ENCODE measurements at places on chromosomes 7 and 10.

DNA sequence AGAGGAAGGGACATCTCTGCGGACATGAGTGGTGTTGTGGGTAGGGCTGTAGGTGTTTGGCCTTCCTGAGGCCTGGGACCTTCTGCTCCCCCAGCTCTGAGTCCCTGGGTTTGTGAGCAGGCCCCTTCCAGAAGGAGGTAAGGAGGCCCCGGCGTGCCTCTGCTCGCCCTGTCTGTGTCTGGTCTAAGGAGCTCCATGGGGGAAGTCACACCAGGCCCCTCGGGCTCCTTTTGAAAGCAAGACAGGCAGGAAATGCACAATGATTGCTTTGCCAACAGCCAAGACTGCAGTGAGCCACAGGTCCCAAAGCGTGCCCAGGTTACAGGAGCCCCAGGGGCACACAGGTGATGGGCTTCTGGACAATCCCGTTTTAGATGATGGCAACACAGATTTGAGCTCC lies 89.5 kb downstream of the FAM53B start:
- DNase-seq: no peak

DNA sequence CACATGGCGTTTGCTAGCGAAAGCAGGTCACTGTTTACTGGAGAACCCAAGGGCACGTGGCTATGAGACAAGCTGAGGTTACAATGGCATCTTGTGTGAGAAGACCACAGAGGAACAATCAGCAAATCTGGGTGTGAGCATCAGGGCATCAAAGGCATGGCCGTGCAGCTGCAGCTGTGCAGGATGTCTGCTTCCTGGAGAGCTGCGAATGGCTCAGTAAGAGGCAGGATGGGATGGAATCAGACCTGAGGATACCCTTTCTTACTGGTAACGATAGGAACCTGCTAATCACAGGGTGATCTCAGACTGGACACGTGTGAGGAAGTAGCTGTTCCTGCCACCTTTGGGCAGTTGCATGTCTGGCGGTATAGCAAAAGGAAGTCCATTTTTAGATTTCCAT lies 119.5 kb downstream of the RNF216 start:
- DNase-seq: no peak

DNA sequence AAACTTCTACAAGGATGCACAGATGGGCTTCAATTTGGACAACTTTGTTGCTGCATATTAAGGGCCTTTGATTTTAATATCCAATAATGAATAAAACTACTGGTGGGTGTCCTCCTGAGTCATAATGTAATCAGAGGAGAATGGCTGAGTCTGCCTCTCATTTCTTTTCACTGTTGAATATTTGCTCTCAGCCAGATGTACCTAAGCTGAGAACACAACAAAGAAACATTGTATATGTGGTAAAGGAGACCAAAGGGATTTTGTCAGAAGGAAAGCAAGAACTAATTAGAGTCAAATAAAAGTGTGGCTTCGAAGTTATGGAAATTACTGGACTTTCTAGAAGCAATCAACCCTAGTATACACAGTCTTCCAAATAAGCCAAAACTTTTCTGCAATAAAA lies 131.0 kb upstream of the BET1 start:
- no peak for DNase-seq

GRCh38 chr10:82210331-82210730 lies 335.3 kb downstream of the NRG3 start:
- no peak for DNase-seq

- no peak for DNase-seq
Observed at GRCh38 chr10:116694243-116694926, 48.0 kb downstream of the HSPA12A start.

DNA sequence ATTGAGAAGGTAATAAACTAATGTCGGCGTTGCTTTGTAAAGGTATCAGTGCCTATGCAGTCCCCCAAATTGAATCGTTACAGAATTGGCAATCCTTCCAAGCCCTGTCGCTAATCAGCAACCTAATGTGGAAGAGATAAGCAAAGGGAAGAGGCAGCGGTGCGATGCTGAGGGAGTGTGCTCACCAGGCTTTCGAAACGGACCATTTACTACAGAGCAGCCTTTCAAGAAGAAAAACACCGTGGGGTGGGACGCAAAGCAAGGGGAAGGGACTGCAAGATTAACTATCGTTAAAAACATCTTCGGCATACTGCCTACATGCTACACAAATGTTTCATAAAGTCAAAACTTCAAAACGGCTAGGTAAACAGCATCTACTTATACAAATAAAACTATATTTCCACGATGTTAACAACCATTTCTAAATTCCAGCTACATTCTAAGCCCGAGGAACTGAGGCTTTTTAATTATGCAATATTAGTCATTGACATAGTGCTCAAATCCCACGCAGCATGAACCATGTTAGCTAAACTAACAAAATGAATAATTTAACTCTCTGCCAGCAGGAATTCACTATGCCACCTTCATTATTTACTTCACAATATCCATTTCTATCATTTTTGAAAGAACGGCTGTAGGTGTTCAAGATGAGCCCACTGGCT lies 85.2 kb downstream of the CHCHD3 start:
- no peak for DNase-seq

DNA sequence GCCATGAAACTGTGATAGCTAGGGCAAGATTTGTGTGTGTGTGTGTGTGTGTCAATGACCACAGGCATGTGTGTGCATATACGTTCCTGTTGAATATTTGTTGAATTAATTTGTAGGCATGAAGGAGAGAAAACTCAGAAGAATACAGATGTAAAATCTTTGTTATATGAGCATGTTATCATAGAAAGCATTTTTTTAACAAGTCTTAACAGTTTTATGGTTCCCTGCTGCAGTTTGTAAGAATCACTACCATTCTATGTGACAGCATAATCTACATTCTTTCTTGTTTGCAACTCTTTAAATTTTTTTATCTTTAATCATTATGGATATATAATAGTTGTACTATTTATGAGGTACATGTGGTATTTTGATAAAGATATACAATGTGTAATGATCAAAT lies 130.3 kb downstream of the CD36 start:
- no peak for DNase-seq

- no peak for DNase-seq
Observed at GRCh38 chr10:102629661-102630614, 14.3 kb upstream of the TRIM8 start.

DNA sequence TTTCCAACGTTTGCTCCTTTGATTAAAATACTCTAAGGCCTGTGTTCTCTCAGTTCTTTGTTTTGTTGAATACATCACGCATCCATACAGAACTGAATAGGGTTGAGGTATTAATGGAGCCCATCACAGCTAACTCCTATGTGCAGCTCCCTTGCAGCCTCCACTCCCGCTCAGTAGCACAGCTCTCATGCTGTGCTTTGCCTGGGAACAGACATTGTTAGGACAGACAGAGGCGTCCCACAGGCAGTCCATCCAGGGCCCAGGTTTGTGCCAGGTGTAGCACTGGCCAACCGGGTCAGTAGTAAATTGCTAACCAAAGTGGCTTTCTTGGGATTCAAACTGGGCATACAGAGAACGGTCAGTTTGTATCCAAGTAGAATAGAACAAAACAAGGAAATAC lies 644.7 kb upstream of the NRP1 start:
- DNase-seq: no peak

GRCh38 chr10:31460242-31460641 lies 141.2 kb downstream of the ZEB1 start:
- DNase-seq: no peak

- no peak for DNase-seq
Observed at GRCh38 chr7:88545663-88546062, 213.8 kb upstream of the ZNF804B start.

- no peak for DNase-seq
Observed at GRCh38 chr10:127157089-127157488, 39.3 kb downstream of the INSYN2A start.

GRCh38 chr10:3229815-3230214 lies 57.2 kb upstream of the PITRM1 start:
- no peak for DNase-seq

GRCh38 chr7:150788474-150789269 lies 11.5 kb downstream of the TMEM176B start:
- DNase-seq: no peak

GRCh38 chr10:74887614-74888284 lies 61.3 kb downstream of the KAT6B start:
- no peak for DNase-seq

GRCh38 chr10:86104611-86105145 lies 261.9 kb downstream of the GRID1 start:
- no peak for DNase-seq

DNA sequence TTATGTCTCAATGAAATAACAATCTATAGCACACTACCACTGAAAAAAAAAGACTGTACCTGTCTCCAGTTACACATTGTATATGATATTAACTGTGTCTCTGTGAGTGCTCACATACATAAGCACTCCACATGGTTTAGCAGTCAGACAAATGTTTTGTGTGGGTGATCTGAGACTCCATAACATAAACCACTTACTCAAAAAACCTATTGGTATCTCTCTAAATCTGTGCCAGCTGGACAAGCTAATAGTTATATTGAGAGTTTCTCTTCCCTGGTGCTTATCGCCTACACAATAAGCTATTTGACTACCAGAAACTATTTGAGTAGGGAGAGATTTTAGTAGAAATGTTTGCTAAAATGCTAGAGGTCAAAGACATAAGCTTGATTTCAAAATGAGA lies 190.1 kb upstream of the AGR3 start:
- no peak for DNase-seq

DNA sequence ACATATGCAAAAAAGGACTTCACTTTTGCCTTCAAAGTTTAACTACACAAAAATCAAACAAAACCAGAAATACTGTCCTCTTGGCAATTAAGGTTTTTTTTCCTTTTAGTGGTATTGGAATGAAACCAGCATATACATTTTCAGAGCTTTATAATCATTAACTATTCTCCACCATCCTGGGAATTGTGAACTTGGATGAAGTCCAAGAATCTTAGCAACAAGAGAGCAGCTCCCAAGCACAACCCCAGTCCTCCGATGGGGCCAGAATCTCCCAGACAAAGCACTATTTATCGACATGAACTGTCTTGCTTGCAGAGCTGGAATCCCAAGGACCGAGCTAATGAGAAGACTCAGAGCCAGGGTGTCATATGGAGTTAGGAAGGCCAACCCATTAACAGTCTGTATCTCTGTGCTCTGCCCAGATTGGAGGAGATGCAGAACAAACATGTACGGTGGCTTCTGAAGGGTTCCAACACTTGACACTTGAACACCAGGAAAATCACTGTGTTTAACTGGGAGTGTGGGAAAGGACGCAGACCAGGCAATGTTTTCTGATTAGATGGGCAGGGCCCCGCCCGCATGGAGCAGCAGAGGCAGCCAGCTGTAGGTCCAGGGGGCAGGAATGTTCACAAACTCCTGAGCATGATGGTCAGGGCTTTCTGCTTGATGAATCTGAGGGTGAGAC lies 35.5 kb downstream of the PPP1R3C start:
- DNase-seq: no peak

- no peak for DNase-seq
Observed at GRCh38 chr10:102175415-102175814, 23.2 kb downstream of the NOLC1 start.

DNA sequence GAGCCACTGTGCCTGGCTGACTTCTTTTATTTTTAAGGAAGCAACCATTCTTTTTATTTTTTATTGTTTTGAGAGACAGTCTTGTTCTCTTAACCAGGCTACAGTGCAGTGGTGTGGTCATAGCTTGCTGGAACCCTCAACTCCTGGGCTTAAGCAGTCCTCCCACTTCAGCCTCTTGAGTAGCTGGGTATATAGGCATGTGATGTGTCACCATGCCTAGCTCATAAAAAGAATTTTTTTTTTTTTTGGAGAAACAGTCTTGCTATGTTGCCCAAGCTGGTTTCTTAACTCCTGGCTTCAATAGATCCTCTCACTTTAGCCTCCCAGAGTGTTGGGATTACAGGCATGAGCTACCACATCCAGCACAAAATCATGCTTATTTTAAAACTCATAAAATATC lies 5.8 kb downstream of the MCU start:
- no peak for DNase-seq

GRCh38 chr10:17249820-17250219 lies 21.8 kb downstream of the VIM start:
- no peak for DNase-seq

- no peak for DNase-seq
Observed at GRCh38 chr7:77985974-77986339, 187.4 kb downstream of the PHTF2 start.

DNA sequence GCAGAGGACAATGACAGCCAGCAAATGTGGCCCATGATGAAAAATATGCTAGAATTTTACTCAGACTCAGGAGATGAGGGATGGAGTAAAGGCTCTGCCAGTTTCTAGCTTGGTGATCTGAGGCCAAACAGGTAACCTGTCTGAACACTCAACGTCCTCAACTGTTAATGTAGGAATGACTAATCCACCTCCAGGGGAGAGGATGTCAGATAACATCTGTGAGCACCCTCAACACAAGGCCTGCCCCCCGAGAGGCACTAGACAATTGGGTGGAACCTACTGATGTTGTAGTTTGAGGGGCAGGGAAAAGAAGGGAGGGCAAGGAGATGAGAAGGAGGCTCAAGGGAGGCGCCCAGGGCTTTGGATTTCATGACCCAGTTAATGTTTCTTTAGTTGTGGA lies 445.1 kb downstream of the PLXNA4 start:
- DNase-seq: no peak

- DNase-seq: no peak
Observed at GRCh38 chr7:131108212-131108940, 219.3 kb upstream of the MKLN1 start.

- DNase-seq: no peak
Observed at GRCh38 chr10:60731134-60731885, 47.0 kb upstream of the CDK1 start.

DNA sequence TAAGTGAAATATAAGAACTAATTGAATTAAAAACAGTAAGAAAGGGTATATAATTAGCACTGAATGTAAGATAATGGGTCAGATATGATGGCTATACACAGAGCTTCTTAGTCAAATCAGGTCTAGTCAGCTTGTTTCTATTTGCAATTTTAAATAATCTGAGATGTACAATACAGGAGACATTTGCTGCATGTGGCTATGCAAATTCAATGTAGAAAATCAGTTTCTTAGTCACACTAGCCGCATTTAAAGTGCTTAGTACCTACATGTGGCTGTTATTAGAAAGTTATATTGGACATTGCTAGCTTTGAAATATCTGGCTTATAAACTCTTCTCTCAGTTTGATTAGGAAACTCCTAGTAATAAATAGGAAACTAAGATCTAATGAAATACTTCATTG lies 25.3 kb downstream of the CCDC7 start:
- no peak for DNase-seq

GRCh38 chr10:118369641-118370205 lies 27.6 kb upstream of the FAM204A start:
- no peak for DNase-seq

Measured in NCI-H1048 (cell line).